ENCODE measurements at places on chromosomes 12 and 14.

GRCh38 chr14:51860164-51860824 is at the start of gene GNG2:
GNG2 (plus strand) TSS chr14:51860612; CDS start chr14:51950679, 90,067 bp downstream.
- DNase-seq, result peak; percentile 83

DNA sequence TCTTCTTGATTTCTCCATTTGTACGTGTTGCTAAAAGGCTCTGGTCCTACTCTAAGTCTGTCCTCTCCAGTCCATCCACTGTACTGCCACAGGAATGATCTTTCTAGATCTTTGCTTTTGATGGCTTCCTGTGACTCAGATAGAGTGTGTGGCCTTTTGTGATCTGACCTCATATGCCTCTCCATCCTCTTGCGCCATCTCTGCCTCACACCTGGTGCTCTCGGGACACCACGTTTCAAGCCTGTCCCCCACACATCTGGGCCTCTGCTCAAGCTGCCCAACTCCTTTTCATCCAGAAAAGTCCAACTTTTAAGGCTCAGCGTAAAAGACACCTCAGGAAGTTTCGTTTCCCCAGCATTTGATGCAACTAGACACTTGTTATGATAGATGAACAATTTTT is 39.0 kb downstream of the DCAF4 start:
- DNase-seq, result no peak

- DNase-seq, result no peak
Measured at GRCh38 chr12:49415521-49415970, 48.3 kb downstream of the SPATS2 start.

GRCh38 chr14:63388766-63389431 is 70.2 kb upstream of the GPHB5 start:
- peak; percentile 71 for DNase-seq

GRCh38 chr14:56199982-56200577 is 81.9 kb downstream of the PELI2 start:
- DNase-seq, result no peak

- peak; percentile 6 for DNase-seq
Measured at GRCh38 chr14:53128303-53129028, 24.7 kb downstream of the DDHD1 start.

DNA sequence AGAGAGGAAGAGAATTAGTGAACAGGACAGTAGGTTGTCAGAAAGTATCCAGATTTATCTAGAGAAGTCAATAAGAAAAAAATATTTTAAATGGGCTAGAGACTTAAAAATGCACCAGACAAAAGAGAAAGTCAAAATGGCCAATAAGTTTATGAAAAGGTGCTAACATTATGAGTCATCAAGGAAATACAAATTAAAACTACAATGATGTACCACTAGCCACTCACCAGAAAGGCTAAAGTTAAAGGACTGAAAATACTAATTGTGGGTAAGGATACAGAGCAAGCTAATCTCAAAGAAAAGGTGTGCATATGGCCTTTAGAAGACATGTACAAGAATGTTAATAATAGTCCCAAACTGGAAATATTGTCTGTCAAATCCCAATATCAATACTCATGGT is 37.7 kb downstream of the C12orf50 start:
- no peak for DNase-seq

DNA sequence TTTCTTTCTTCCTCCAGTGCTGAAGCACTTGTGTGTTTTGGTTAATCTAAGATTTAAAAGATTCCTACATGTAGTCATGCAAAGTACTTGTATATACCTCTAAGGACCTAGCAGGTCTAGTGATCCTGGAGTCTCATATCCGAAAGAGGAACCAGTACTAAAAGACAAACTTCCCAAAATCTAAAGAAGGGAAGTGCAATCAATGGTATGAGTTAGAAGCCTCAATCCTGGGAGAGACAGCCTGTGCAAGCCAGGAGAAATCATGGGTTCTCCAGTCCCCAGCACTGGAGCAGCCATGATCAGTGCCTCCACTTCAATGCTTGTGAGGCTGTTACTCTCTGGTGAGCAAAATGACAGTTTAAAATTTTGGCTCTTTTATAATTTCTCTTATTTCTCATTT is 277.4 kb downstream of the DAD1 start:
- no peak for DNase-seq
